ENCODE measurements at places on chromosomes 2 and 18.

DNA sequence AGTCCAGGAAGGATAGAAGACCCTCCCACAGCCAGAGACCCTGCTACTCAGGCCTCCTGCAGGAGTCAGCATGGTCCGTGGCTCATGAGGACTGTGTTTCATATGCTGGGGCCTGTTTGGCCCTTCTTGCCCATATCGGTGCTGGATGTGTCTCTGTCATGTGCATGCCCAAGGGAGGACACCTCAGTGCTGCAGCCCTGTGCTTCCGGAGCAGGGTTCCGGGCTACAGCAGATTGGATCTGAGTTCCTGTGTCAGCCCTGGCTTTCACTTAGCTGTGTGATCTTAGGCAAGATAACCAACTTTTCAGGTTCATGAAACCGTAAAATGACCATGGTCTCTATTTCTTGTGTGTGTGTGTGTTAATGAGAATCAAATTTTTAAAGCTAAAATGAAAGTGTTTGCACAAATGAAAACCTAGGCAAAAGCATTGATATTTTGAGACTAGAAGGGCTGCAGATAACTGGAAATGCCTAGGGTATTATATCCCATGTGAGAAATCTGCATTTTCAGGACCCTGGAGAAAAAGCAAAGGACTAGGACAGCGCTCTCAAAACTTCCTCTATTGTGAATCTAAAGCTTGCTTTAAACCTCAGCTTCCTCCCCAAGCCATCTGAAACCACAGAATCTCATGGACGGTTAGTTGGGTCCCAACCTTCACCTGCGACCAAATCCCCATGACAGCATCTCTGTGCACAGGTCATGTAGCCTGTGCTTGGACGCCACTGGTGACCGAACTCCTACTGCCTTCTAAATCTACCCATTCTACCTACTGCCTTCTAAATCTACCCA, 58.8 kb upstream of the CAPN13 start:
- no peak for DNase-seq

DNA sequence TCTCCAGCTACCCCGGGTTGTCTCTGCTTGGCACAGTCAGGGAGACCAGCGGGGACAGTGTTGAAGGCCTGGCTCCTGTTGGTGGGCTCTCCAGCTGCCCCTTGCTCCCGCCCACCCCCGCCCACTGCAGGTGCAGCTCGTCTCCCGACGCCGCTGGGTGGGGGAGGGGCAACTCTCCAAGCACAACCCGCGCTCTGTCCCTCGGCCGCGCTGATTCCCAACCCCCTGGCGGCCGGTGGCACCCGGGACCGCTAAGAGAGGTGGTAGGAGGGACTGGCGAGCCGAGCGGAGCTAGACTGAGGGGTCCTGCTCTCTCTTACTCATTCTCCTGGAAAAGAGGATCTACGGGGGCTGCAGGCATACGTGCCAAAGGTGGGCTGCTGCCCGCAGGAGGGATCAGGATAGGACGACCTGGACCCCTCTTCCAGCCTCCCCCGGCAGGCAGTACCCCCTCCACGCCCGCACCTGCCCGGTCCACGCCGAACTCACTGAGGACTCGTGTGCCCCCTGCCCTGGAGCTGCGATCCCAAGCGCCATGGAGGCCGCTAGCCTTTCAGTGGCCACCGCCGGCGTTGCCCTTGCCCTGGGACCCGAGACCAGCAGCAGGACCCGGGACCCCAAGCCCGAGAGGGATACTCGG, 44.5 kb downstream of the DDX18 start:
- DNase-seq: no peak

DNA sequence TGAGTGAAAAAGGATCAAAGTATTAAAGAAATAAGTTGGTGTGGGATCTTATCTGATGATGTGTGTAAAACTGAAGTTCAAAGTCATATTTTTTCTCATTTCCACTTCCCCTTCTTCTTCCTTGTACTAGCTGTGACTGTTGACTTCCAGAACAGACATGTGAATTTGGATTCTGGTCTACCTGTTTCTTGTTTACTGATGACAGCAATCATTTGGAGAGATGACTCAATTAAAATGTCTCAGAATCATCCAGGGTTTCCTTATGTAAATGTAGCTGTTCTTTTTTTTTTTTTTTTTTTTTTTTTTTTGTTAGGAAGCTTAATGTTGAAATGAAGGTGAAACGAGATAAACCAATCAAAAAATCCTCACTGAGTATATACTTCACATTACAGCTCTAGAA, 819.9 kb upstream of the PIK3C3 start:
- DNase-seq: no peak

GRCh38 chr2:46225730-46226129, 71.5 kb upstream of the EPAS1 start:
- DNase-seq: no peak

DNA sequence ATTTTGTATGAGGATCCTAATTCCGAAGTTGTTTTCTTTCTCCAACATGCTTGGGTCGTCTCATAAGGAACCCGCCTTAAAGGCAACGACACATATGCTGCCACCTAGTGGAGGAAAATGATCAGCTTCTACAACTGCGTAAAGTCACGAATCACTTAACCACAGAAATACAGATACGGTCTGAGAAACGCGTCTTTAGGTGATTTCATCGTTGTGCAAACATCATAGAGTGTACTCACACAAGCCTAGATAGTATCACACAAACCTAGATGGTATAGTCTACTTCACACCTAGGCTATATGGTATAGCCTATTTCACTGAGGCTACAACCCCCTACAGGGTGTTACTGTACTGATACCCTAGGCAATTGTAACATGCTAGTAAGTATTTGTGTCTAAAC, 13.1 kb downstream of the GNLY start:
- no peak for DNase-seq

- no peak for DNase-seq
These were observed 18.0 kb downstream of the RMC1 start for GRCh38 chr18:23521271-23521670.

- DNase-seq: no peak
These were observed 63.0 kb upstream of the ACVR1C start for GRCh38 chr2:157691695-157692094.

DNA sequence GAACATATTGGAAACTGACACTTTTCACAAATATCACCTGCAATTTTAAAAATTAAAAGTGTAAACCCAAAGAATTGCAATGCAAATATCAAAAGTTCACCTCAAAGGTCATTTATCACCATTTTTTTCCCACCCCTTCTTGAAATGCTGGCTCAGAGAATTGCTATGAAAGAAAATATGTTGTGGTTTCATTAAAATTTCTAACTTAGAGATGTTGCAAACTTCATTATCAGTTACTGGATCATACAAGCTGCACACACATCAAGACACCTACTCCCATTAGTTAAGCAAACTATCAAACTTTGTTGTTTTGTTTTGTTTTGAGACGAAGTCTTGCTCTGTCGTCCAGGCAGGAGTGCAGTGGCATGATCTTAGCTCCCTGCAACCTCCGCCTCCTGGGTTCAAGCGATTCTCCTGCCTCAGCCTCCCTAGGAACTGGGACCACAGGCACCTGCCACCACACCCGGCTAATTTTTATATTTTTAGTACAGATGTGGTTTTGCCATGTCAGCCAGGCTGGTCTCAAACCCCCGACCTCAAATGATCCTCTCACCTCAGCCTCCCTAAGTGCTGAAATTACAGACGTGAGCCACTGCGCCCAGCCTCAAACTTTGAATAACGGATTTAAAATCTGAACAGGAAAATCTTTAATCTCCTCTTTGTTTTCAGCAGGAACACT, 37.0 kb downstream of the STK39 start:
- no peak for DNase-seq
